ENCODE measurements at places on chromosomes 2 and 18. TPM values are rescaled to one million over a fixed set of nuclear protein-coding genes. Genes with fewer than 3 reads are reported as not detected.

DNA sequence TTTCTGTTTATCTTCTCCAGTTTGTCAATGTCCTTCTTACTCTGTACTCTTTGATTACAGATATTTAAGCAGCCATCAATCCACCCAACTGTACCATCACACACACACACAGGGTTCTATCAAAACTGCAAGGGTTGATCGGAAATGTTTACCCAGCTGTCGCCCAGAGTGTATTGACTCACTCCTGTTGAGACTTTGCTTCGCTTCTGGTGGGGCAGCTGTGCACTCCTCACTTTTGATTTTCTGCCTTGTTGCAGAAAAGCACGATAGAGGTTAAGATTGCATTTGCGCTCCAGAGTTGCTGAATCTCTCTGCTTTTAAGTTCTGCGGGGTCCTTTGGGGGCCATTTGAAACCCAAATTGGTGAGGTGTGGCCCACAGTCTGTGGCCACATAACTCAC lies 216.2 kb downstream of the SETBP1 start:
- no peaks in the 10 kb centered on the region for H3K27me3 ChIP-seq
- DNase-seq = no peak
- no peaks in the 10 kb centered on the region for H3K36me3 ChIP-seq
- no peak overlapping the region for H3K27ac ChIP-seq
- no peak overlapping the region for H3K4me3 ChIP-seq

DNA sequence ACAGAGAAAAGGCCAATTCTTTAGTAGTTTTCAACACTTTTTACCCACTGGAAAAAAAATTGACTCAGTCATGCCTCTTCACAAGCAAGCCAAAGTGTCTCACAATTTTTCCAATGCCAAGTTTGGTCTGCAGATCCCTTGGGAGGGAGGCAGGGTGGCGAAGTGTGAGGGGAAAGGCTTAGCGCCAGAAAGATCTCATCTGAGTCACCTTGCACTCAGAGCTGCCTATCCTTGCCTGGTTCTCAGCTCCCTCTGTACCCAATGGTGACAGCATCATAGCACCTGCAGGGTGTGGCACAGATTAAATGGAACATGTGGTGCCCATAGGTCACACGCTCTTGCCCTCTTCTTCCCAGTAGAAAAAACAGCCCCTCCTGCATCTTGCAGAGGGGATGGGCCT lies 55.2 kb upstream of the GYPC start:
- no peaks in the 10 kb centered on the region for H3K4me1 ChIP-seq
- DNase-seq = no peak
- no peak overlapping the region for H3K27ac ChIP-seq
- H3K4me3 ChIP-seq = no peak overlapping the region
- no peaks in the 10 kb centered on the region for H3K27me3 ChIP-seq
- no peaks in the 10 kb centered on the region for H3K36me3 ChIP-seq

Gene IL37
- total RNA-seq = not detected

Gene MTA3
- total RNA-seq = 33.1 TPM

DNA sequence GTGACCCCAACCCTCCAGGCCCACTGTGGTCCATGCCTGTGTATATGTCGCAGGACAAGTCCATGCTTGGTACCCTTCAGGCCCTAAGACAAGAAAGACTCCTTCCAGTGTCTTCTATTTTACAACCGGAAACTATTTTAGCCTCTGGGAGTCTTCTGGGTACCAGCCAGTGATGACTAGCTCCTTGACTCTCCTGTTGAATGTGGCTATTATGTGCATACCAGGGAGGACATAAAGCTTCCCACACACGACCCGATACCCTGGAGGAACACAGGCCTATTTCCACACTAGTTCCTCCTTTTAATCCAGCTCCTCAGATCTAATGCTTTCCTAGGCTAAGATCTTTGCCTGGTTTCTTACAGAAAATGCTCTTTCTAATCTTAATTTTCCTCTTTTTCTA lies 178.1 kb downstream of the NCKAP5 start:
- H3K36me3 ChIP-seq = no peaks in the 10 kb centered on the region
- H3K27me3 ChIP-seq = no peaks in the 10 kb centered on the region
- no peaks in the 10 kb centered on the region for H3K4me1 ChIP-seq
- no peak overlapping the region for H3K27ac ChIP-seq
- DNase-seq = no peak

- H3K27ac ChIP-seq = no peak overlapping the region
- H3K36me3 ChIP-seq = no peaks in the 10 kb centered on the region
- DNase-seq = no peak
- no peak overlapping the region for H3K4me3 ChIP-seq
- H3K4me1 ChIP-seq = no peaks in the 10 kb centered on the region
Measured at GRCh38 chr2:122565364-122565763, 809.9 kb downstream of the TSN start.

- DNase-seq = no peak
- H3K4me3 ChIP-seq = no peak overlapping the region
- H3K27me3 ChIP-seq = no peaks in the 10 kb centered on the region
- H3K27ac ChIP-seq = no peak overlapping the region
Measured at GRCh38 chr2:48870503-48870902, 115.0 kb upstream of the LHCGR start.

All from tibial nerve (tissue), 4 donors.